Stimulated activated CD4-positive, alpha-beta T cell treated with anti-CD3 and anti-CD28 coated beads, Interleukin-1b, Interleukin-23, amount 100 ng/mL, for 1 hour (primary cell): ENCODE measurements at places on chromosomes 12 and 14.

GRCh38 chr12:96334502-96334901, 65.7 kb downstream of the CDK17 start:
- DNase-seq = no peak

GRCh38 chr14:73958591-73958990, 8.5 kb downstream of the COQ6 start:
- DNase-seq = no peak

DNA sequence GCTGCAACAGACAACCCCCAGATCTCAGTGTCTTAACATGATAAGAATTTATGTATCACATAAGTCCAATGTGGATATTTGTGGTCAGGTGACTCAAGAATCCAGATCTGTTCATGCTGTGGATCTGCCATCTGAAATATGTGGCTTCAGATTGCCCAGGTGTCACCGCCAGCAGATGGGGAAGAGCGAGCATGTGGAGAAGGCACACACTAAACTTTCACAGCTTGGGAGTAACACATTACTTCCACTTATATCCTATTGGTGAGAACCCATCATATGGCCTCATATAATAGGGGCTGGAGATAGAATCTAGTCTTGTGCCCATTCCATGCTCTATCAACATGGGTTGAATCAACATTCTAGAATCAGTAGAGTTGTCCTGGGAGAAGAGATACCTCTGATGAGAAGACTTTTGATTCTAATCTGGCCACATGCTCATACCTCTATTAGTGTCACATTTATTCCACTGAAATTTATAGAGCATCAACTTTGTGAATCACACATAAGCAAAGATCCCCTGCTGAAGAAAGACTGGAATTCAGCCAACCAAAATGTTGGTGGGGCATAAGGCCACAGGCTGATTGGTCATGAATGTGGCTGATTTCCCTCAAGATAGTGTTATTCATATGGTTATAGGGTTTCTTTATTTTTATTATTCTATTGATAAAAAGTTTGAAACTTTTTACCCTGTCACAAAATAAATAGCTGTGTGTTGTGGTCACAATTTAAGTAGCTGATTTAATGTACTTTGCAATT, 6.0 kb upstream of the CALCOCO1 start:
- no peak for DNase-seq

- DNase-seq = no peak
These were observed 3.5 kb upstream of the PHLDA1 start for GRCh38 chr12:76035045-76035444.

- no peak for DNase-seq
These were observed 48.1 kb upstream of the PZP start for GRCh38 chr12:9256341-9256740.

- DNase-seq = no peak
These were observed 500.8 kb upstream of the GARIN6 start for GRCh38 chr12:99146730-99147129.

- no peak for DNase-seq
These were observed 23.6 kb downstream of the DAD1 start for GRCh38 chr14:22565391-22565945.

DNA sequence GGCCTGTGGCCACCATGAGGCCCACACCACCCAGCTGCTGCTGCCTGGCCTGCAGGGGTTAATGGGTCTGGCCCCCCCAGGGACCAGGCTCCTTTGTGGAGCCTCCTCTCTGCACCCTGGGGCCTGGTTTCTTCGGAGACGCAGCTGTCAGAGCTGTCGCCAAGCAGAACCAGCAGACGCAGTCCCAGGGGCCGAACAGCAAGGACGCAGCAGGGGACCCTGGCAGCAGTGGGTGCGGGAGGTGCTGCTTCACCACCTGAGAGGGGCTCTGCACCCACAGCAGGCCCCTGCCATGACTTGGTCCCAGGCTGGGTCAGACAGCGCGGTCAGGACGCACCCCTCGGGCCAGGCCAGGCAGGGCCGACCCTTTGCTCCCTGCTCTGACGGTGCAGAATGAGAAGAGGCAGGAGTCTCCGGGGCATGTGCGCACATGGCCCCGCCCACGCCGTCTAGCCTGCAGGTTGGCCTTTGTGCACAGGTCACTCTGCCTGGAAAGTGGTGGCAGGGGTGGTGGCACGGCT, 30.5 kb downstream of the JAG2 start:
- no peak for DNase-seq

GRCh38 chr14:75430116-75430515, 2.3 kb downstream of the JDP2 start:
- no peak for DNase-seq

DNA sequence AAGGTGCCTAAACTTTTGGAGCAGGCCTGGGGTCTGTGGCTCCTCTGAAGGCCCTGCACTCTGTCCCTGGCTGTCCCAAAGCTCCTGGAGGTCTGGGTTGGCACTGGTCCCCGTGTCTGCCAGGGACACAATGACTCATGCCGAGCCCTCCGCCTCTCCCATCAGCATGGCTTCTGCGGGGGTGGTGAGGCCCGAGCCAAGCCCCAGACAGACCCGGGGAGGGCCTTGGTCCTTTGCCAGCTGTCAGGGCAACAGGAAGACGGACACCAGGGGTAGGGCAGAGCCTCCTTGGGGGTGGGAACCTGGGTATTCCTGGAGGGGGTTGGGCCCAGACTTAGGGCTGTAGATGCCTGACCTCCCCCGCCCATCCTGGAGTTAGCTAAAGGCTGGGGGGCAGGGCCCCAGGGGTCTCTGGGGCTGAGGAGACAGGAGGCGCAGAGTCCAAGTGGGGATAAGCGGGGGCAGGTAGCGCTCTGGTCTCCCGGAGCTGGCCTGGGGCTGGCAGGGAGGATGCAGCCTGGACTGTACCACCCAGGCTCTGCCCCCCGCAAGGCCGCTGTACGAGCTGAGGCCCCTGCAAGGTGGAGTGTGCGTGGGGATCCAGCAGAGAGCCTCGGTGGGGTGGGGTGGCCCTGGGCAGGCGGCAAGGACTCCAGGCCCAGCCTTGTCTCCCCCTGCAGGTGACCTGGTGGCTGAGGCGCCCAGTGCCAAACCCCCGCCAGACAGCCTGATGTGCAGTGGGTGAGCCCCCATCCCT, 16.4 kb upstream of the PUS1 start:
- DNase-seq = no peak

DNA sequence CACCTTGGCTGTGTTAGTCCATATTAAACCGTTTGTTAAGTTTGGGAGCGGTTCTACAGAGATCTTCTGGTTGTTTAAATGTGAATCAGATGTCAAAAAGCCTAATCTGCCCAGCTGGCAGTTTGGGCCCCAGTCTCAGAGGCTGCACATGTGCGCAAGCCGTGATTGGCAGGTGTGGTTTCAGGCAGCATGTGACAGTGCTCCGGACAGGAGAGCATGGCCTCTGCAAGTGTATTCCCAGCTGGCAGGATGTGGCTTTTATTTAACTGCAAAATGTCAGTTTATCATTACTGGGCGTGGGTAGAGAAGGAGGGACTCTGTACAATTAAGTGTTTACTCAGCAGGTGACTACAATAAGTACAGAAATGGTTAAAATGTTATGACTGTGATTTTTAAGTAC, 77.5 kb downstream of the PELI2 start:
- no peak for DNase-seq

- DNase-seq = no peak
These were observed 91.5 kb downstream of the APAF1 start for GRCh38 chr12:98736352-98737321.

DNA sequence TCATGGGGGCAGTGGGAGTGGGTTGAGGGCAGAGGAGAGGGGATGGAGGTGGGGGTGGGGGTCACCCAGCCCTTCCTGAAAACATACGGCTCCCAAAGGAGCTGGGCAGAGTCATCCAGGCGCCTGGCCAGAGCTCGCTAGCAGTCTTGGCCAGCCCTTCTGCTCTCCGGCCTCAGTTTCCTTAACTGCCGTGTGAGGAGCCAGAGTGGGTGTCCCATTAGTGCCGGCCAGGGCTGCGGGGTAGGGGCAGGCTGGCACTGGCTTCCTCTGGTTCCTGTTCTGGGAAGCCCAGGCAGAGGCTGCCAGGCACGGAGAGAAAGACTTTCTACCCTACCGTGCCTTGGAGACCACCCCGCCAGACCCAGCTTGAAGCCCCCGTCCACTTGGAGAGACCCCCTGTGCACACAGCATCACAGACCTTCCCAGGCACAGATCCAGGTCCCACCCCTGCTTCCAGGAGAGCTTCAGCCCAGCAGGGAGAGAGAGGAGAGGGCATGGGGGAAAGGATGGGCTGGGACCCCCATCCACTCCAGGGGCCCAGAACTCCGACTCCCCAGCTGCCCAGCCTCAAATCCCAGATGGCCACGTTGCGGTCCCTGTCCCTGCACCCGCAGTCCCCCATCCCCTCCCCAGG, 93.3 kb downstream of the RFLNA start:
- DNase-seq = no peak

DNA sequence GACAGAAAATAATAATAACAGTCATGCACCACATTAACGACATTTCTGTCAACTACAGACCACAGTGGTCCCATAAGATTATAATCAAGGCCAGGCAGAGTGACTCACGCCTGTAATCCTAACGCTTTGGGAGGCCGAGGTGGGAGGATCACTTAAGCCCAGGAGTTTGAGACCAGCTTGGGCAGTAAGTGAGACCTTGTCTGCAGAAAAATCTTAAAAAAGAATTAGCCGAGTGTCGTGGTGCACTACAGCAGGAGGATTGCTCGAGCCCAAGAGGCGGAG, 8.6 kb downstream of the NAB2 start:
- no peak for DNase-seq

GRCh38 chr12:843609-844008, 91.2 kb downstream of the WNK1 start:
- no peak for DNase-seq

GRCh38 chr12:56591126-56591525, 39.0 kb downstream of the BAZ2A start:
- DNase-seq = no peak

DNA sequence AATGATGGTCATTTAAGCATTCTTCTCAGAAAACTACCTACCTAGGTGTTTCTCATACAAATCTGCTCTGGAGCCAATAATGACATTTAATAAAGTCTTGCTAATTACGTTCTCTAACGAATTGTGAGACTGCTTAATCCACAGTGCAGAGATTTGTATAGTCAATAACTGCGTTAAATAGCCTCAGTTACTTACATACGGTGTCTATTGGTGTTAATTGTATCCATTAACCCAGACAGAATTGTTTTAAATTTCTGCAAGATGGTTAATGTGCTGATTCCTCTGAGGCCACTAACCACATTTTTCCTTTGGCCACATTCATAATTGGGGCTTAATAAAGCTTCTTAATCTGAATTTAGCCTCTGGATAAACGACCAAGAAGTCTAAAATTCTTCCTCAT, 171.7 kb downstream of the SLC41A2 start:
- no peak for DNase-seq

GRCh38 chr12:131091976-131092691, 138.4 kb downstream of the ADGRD1 start:
- DNase-seq = no peak
